Stomach (tissue), 19 donors: ENCODE measurements at places on chromosomes 16 and 17.

- no peak for DNase-seq
Observed at GRCh38 chr17:31532081-31532480, 140.6 kb downstream of the RAB11FIP4 start.

- DNase-seq, result no peak
Observed at GRCh38 chr16:79155904-79156303, 444.6 kb downstream of the MAF start.

DNA sequence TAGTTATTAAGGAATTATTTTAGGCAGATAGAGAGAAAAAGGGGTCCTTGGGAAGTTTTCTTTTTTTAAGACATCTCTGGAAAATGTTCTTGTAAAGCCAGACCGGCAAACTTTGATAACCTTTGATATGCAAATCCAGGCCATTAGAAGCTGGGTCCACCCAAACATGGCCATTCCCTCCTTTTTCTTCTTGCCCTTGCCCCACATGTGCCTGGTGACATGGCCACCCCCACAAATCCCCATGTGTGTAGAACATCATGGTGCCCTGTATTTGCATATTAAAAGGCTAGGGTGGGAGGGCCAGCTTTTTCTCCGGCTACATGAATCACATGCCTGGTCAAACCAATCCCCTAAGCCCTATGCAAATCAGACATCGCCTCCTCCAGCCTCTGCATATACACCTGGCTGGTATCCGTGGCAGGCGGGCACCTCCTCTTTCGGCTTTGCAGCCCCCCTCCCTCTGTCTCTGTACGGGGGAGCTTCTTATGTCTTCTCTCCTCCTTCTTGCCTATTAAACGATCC lies 43.9 kb upstream of the LYRM9 start:
- no peak for DNase-seq

DNA sequence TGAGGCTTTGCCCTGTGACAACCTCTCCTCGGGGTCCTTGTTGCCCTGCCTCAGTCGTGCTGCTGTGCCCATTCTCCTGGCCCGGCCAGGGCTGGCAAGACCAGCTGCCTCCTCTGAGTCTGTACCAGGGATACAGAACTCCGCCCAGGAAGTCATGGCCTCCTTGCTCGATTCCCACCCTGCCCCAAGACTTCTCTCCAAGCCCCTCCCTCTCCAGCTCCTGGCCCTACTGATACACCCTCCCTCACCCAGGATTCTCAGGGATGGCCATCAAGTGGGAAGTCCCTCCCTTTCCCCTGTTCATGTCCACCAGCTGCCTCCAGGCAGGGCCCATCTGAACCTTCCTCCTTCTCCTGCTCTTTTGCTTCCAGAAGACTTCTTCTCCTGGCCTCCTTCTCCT lies 11.2 kb upstream of the TMEM208 start:
- DNase-seq, result no peak

GRCh38 chr17:17119533-17119932 lies 77.3 kb downstream of the MPRIP start:
- DNase-seq, result peak; percentile 63

DNA sequence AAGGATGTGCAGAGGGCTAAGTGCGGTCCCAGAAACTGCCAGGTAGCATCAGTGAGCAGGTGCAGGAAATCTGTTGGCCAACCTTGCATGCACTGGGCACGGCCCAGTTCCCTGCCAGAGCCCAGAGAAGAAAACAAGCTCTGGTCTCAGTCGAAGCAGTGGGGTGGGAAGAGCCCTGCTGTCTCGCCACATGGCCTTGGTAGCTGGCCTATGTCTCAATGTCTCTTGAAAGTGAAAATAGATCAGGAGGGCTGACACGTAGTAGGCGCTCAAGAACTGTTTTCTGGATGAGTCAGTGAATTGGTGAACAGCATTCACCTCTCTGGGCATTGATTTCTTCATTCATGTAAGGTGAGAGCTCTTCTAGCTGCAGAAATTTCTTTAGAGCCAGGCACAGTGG lies 90.4 kb downstream of the MARF1 start:
- DNase-seq, result no peak

GRCh38 chr16:74153773-74154172 lies 142.8 kb upstream of the PSMD7 start:
- no peak for DNase-seq
